T-cell (primary cell): ENCODE measurements at places on chromosomes 1 and 21. TPM values are rescaled to one million over a fixed set of nuclear protein-coding genes. Genes with fewer than 3 reads are reported as not detected.

- no peak overlapping the region for H3K4me3 ChIP-seq
- DNase-seq, result no peak
- no peaks in the 10 kb centered on the region for H3K27me3 ChIP-seq
- H3K36me3 ChIP-seq, result no peaks in the 10 kb centered on the region
These were observed 277.6 kb upstream of the RUNX1 start for GRCh38 chr21:35326677-35327076.

DNA sequence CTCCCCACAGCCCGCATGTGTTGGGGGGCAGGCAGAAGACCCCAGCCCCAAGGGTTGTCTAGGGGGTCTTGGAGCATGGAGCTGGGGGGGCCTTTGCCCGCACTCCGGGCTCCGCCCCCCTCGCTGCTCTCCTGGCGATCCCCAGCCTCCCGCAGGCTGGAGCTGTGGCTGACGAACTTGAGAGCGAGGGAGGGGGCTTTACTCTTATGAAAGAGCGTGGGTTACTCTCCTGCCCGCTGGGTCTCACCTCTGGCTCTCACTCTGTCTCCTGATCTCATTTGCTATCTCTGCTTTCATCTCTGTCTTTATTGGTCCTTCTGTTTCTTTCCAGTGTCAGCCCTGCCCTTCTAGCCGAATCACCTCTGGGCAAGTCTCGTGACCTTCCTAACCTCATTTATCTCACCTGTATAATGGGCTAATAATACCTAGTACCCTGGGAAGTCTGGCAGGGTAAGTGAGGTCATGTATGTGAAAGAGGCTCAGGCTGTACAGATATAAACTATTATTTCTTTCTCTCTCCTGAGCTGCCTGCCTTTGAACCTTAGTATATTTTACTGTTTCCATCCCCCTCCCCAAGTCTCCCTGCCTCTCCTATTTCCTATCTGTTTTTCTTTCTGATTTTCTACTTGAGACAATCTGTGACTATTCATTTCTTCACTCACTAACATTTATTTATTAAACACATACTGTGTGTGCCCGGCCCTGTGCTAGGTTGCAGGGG lies 731 bp downstream of the EFNA4 start:
- peaks cover 14% of the 10 kb centered on the region for H3K4me1 ChIP-seq
- peak overlapping the region; percentile 66 for H3K4me3 ChIP-seq
- H3K27me3 ChIP-seq, result no peaks in the 10 kb centered on the region
- no peak overlapping the region for H3K27ac ChIP-seq
- peaks cover 15% of the 10 kb centered on the region for H3K36me3 ChIP-seq

DNA sequence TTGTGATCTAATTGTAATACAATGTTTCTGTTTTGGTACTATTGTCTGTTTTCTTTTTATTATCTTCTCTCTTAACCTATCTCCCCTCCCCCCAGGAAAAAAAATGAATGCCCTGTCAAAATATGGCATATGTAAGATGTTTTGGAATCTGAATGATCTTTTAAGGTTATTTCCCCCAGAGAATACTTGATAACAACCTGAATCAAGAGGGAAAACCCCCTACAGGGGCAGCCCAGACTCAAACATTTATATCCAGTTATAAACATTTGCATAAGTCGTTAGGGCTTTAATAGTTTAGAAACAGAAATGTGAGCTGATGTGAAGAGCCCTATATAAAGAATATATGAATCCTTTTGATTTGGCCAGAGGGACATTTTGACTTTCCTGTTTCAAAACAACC lies 169.5 kb downstream of the VAV3 start:
- no peaks in the 10 kb centered on the region for H3K27me3 ChIP-seq
- no peak for DNase-seq
- no peaks in the 10 kb centered on the region for H3K36me3 ChIP-seq
- H3K4me3 ChIP-seq, result no peak overlapping the region
- H3K4me1 ChIP-seq, result peaks cover 9% of the 10 kb centered on the region
- no peak overlapping the region for H3K27ac ChIP-seq

GRCh38 chr21:34110594-34111202 lies 37.3 kb downstream of the MRPS6 start:
- no peak overlapping the region for H3K4me3 ChIP-seq
- DNase-seq, result no peak
- H3K27me3 ChIP-seq, result no peaks in the 10 kb centered on the region
- H3K36me3 ChIP-seq, result peaks cover 3% of the 10 kb centered on the region
- H3K27ac ChIP-seq, result no peak overlapping the region

DNA sequence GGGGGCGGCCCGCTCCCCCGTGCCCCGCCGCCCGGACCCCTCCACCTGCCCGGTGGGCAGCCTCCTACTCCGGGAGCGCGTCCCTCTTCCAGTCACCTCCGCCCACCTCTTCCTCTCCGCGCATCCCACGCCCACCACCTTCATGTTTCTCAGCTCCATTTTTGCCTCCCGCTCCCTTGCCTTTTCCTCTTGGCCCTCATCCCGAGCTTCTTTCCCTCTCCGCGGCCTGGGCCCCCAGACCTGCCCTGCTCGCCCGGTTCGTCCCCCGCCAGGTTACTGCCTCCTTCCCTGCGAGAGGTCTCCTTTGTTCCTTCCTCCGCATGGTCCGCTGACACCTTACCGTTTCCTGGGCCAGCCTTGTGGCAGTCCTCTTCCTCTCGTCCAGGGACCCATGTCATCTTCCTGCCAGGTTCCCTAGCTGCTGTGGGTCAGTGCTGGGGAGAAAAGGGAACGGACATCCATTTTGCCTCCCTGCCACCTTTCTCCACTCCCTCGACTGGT lies 563 bp downstream of the QSOX1 start:
- no peak overlapping the region for H3K27ac ChIP-seq
- DNase-seq, result no peak
- H3K27me3 ChIP-seq, result no peaks in the 10 kb centered on the region
- peak overlapping the region; percentile 71 for H3K4me3 ChIP-seq
- peaks cover 16% of the 10 kb centered on the region for H3K4me1 ChIP-seq

DNA sequence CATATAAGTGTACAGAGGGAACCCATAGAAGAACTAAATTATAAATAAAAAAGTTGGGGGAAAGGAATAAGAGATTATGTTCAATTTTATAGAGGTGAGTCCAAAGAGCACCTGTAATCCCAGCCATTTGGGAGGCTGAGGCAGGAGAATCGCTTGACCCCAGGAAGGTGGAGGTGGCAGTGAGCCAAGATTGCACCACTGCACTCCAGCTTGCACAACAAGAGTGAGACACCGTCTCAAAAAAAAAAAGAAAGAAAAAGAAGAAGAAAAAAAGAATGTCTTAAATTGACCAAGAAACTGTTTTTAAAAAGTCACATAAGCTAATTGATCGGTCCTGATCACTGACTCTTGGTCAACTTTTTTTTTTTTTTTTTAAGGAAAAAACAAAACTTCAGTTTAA lies 19.1 kb upstream of the ATF3 start:
- no peak overlapping the region for H3K4me3 ChIP-seq
- no peak for DNase-seq
- H3K36me3 ChIP-seq, result no peaks in the 10 kb centered on the region
- peaks cover 34% of the 10 kb centered on the region for H3K27me3 ChIP-seq
- H3K27ac ChIP-seq, result no peak overlapping the region

- no peaks in the 10 kb centered on the region for H3K27me3 ChIP-seq
- H3K4me3 ChIP-seq, result no peak overlapping the region
- no peaks in the 10 kb centered on the region for H3K36me3 ChIP-seq
- DNase-seq, result no peak
- H3K27ac ChIP-seq, result no peak overlapping the region
These were observed 173.6 kb downstream of the RERE start for GRCh38 chr1:8643542-8644536.

DNA sequence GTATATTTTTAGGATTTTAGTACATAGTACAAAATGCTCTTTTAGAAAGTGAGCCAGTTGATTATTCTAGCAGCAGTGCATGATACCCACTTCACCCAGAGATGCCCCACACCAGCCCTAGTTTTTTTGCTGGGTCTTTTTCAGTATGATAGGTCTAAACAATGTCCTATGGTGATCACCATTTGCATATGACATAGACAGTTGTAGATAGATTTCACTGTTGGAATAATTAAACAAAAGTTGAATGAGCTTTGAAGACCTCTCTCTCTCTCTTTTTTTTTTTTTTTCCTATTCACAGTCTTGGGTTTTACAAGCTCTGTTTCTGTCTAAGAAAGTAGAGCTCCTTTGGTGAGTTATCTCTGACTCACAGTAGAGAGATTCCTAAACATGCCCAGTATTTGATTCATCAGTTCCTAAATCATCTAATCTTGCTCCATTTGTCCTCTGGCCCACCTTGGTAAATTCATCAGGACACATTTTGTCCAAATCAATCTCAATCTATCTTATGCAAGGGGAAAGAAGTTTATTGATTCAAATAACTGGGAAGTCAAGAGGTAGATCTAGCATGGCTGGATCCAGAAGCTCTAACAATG lies 44.7 kb upstream of the VAV3 start:
- H3K4me3 ChIP-seq, result no peak overlapping the region
- H3K36me3 ChIP-seq, result no peaks in the 10 kb centered on the region
- no peak overlapping the region for H3K27ac ChIP-seq
- no peaks in the 10 kb centered on the region for H3K27me3 ChIP-seq

The RUNX3 gene
- total RNA-seq, result 142 TPM

The PCNT gene
- total RNA-seq, result 65.0 TPM

The GBP7 gene
- 0.35 TPM for total RNA-seq

The TMPRSS15 gene
- not detected for total RNA-seq

The NENF gene
- total RNA-seq, result 27.4 TPM

The C1orf174 gene
- 33.4 TPM for total RNA-seq

The OLFML2B gene
- not detected for total RNA-seq

The CFHR2 gene
- total RNA-seq, result not detected

The CADM3 gene
- not detected for total RNA-seq

The RIT1 gene
- total RNA-seq, result 56.4 TPM
